ENCODE measurements at places on chromosomes 11 and 22.

GRCh38 chr11:68282141-68282860 lies 10.5 kb upstream of the C11orf24 start:
- DNase-seq: peak; percentile 55

- DNase-seq: no peak
Observed at GRCh38 chr11:130042093-130042591, 27.6 kb upstream of the APLP2 start.

DNA sequence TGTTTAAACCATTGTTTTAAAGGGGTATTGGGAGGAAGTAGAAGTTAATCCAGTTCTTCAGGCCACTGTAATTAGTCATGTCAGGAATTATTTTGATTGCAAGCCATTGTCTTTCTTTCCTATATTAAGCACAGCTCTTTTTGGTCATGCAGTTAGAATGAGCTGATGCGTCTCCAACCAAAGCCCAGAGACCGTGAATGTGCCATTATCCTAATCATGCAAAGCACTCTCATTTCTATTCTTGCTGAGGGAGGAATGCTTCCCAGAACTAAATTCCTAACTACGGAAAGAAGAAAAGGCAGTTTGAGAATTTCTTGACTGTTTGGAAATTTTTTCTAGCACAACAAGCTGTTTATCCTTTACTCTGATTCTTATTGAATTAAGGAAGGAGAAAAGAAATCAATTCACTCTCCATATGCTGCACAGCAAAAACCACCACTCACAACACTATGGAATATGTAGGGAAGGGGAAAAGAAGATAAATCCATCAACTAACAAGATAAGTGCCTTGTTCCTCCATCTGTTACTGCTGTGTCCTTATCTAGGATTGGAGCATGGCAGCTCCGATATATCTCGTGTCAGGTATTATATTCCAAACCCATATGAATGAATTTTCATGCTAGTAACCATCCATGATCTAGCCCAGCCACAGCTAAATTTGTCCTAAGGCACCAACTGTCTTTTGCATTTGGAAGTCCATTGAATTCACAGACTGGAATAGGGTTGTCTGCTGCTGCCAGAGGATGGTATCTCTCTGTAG lies 70.8 kb downstream of the NTM start:
- DNase-seq: no peak

- DNase-seq: no peak
Observed at GRCh38 chr22:31243339-31244045, 31.4 kb downstream of the LIMK2 start.

DNA sequence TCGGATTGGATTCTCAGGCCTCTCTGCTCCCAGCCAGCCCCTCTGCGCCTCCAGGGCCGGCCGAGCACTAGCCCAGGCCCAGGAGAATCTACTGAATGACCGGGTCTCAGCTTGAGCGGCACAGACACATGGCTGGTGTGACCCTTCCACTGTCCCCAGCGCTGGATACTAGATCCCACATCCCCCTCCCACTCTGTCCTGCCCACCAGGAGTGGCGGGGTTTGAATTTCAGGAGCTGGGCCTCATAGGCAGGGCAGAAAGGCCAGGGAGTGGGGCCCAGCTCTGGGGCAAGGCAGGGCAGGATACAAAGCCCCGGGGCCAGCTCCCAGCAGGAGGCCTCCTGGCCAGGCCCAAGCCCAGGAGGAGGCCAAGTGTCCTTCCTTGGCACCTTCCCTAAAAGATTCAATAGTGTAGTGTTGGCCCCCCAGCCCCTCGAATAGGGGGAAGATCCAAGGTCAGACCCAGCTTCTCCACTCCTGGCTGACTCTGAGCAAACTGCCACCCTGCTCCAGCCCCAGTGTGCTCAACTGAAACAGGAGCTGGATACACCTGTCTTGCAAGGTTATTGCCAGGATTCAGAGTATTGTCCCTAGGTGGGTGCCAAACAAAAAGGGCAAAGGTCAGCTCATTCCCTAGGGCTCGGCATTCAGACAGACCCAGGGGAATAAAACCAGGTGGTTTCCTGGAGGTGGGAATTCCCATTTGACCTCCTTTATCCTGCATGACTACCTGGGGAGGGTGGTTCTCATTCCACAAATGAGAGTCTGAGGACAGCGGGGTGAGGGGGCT lies 22.5 kb upstream of the TCF20 start:
- DNase-seq: no peak

DNA sequence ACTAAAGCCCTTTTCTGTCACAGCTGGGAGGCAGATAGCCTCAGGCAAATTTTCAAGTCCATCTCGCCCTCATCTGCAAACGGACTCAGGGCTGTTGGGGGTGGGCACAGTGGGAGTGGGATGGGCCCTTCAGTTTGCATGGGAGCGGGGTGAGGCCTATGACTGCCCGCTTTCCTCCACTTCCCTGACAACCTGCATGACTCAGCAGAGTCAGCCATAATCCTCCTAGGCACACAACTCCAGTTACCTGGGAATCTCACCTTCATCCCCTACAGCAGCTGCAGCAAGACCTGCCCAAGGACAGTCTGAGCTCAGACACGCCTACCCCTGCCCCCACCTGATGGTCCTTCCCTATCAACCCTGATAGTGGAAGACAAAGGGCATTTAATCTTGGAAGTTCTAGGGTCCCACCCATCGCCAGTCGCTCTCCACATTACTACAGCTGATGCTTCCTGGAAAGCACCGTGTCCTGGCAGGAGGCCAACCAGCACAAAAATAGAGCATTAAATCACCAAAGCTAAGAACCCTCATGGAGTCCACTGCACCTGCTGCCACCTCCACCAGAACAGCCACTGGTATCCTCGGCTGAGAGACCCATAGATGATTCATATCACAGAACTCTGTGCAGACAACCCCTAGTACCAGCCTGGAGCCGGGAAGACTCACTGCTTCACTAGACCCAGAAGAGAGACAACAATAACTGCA lies 319.3 kb downstream of the DCDC1 start:
- DNase-seq: no peak

- no peak for DNase-seq
Observed at GRCh38 chr22:25201557-25202273, 2.1 kb downstream of the CRYBB3 start.

DNA sequence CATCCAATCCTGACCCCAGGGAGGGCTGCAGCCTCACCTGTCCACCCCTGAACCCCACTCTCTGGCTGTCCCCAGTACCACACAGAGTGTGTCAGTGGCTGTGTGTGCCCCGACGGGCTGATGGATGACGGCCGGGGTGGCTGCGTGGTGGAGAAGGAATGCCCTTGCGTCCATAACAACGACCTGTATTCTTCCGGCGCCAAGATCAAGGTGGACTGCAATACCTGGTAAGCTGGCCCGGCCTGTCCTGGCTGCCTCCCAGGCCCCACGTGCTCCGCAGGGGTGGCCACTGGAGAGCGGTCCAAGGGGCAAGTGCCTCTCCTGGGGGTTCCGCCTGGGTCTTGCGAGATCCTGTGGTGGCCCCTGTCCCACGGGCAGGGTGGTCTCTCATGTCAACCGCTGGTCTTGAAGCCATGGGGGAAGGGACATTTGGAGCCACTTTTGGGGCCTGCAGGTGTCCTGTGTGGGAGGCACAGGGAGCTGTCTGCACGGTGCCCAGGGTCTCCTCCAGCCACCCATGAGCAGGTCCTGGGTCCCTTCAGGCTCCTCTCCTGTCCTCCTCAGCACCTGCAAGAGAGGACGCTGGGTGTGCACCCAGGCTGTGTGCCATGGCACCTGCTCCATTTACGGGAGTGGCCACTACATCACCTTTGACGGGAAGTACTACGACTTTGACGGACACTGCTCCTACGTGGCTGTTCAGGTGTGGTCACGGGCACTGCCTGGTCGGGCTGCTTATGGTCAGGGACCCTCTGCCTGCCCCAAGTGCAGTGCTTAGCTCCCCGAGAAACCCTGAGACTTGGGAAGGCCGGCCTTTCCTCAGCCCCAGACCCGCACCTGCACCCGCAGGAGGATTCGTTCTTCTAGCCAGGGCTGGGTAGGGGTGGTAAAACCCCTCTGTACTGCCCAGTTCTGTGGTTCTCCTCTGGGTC lies 11.8 kb downstream of the MUC2 start:
- DNase-seq: no peak

GRCh38 chr22:38951734-38952133 lies 5.7 kb upstream of the APOBEC3A start:
- DNase-seq: no peak

Measured in activated CD4-positive, alpha-beta T cell treated with anti-CD3 and anti-CD28 coated beads, Interleukin-2, amount 50 U/mL, for 48 hours (primary cell).